Neural crest cell (in vitro differentiated cells): ENCODE measurements at places on chromosomes 2 and 18.

GRCh38 chr2:238704471-238705225 lies 143.2 kb upstream of the TWIST2 start:
- DNase-seq: no peak

GRCh38 chr2:231421051-231421580 lies 25.6 kb downstream of the B3GNT7 start:
- DNase-seq: no peak

DNA sequence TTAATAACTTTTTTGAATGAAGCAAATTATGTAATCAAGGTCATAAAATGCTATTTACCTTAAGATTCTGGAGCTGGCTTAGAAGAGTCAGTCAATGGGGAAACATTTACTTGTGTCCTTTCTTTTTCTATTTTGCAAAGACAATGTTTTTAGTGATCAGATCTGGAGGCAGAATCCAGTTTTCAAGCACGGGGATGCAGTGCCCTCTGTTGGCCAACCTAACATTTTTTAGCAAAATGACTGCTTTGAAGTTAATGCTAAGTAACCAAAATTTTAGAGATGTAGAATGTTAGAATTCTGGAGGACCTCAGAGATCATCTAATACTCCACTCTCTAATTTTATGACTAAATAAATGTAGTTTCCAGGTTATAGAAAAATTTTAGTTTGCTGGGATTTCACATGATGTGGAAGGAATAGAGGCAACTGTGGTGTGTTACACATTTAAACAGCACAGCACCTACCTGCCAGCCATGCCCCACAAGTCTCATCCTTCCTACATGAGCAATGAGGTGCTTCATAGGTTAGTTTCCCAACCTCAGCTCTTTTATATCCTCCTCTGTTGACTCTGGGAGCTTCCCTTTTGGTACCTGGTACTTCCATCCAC lies 23.6 kb upstream of the SLC9A4 start:
- peak; percentile 57 for DNase-seq

DNA sequence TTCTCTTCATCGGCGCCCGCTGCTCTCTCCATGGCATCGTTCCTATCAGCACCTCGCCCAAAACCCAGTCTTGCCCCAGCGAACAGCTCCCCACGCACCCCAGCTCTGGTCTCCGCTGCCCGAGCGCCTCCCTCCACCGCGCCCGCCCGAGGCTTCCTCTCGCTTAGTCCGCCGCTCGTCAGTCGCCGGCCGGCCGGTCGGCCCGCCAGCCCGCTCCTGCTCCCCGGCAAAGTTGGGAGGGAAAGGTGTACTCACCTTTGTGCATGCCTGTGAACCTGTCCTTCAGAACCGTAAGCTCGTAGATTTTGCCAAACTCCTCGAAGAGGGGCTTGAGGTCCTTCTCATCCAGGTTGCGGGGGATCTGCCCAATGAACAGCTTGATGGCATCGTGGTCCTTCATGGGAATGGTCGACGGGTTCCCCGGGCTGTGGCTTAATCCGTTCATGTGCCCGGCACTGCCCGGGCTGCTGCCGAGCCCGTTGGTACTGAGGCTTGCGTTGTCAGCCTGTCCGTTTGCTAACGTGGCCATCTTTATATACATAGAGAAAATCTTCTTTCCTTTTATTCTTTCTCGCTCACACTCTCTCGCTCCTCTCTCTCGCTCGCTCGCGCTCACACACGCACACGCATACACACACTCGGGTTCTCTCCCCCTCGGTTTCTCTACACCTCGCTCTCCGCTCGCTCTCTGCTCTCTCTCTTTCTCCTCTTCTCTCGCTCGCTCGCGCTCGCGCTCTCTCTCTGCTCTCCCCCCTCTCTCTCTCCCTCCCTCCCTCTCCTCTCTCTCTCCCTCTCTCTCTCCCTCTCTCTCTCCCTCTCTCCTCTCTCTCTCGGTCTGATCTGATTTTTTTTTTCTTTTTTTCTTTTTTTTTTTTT lies at the start of gene CELF4:
Gene CELF4 (minus strand): TSS at position 698 of the 876 bp plus-strand sequence.
- no peak for DNase-seq
